Activated naive CD8-positive, alpha-beta T cell treated with anti-CD3 and anti-CD28 coated beads for 36 hours (primary cell): ENCODE measurements at places on chromosomes 7 and 10.

- H3K27ac ChIP-seq, result no peak overlapping the region
- H3K4me1 ChIP-seq, result no peaks in the 10 kb centered on the region
- no peak overlapping the region for H3K4me3 ChIP-seq
- H3K27me3 ChIP-seq, result peaks cover 17% of the 10 kb centered on the region
- DNase-seq, result peak; percentile 20
- no peaks in the 10 kb centered on the region for H3K36me3 ChIP-seq
Observed at GRCh38 chr10:113454341-113455061, 98.4 kb upstream of the HABP2 start.

- H3K27me3 ChIP-seq, result peaks cover 9% of the 10 kb centered on the region
- DNase-seq, result no peak
- H3K36me3 ChIP-seq, result no peaks in the 10 kb centered on the region
- no peaks in the 10 kb centered on the region for H3K4me1 ChIP-seq
Observed at GRCh38 chr10:80702143-80702542, 164.4 kb downstream of the SH2D4B start.

GRCh38 chr7:51304729-51305128, 11.9 kb downstream of the COBL start:
- H3K4me1 ChIP-seq, result no peaks in the 10 kb centered on the region
- no peaks in the 10 kb centered on the region for H3K27me3 ChIP-seq
- H3K36me3 ChIP-seq, result no peaks in the 10 kb centered on the region

- peaks cover 2% of the 10 kb centered on the region for H3K36me3 ChIP-seq
- H3K4me3 ChIP-seq, result no peak overlapping the region
- no peak for DNase-seq
Observed at GRCh38 chr7:148664324-148664723, 34.4 kb upstream of the CUL1 start.

DNA sequence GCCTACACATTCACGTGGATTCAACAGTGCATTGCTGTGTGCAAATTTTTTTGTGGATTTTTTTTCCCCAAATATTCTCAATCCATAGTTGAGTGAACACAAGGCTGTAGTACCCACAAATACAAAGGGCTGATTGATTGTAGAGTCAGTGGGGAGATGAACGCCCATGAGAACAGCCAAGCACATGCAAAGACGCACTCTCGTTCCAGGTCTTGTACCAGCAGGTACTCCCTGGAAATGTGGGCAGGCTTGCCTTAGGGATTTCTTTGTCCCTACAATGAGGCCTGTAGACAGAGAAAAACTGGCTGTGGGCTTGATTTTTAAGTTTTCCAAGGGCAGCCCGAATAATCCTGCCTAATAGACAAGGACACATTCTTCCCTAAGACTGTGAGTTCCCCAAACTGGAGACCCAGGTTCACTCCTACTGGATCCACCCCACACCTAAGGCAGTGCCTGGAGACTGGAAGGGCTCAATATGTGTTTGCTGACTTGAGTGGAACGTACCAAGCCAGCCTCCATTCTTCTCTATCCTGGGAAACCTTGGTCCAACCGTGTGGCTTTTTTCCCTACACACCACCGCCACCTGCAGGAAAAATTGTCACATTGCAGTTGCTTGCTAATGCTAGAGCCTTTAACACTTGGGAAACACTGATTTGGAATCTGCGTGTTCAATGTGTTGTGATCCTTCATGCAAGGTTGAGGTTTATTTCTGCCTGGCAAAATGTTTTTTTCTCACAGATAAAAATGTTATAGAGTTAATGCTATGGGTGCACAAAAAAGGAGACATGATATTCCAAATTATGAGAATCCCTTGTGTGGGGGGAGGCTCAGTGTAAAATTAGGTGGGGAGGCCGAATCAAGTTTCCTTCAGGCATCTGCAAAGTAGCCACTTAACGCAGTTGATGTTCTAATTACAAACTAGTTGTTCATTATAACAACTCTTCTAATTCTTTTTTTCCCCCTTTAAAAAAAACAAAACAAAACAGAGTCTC, 49.3 kb downstream of the PPP1R17 start:
- no peaks in the 10 kb centered on the region for H3K27me3 ChIP-seq
- H3K4me3 ChIP-seq, result no peak overlapping the region
- DNase-seq, result no peak
- no peaks in the 10 kb centered on the region for H3K36me3 ChIP-seq
- no peaks in the 10 kb centered on the region for H3K4me1 ChIP-seq

DNA sequence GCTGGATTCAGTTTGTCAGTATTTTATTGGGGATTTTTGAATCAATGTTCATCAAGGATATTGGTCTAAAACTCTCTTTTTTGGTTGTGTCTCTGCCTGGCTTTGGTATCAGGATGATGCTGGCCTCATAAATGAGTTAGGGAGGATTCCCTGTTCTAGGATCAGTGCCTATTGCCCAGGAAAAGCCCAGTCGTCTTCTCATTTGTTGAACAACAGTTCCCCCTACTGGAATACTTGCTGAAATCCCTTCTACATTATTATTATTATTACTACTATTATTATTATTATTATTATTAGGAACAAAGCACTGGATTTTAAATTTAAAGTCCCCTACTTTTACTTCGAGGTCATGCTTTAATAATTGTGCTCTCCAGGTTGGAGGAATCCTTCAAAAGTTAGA, 528.9 kb downstream of the MAGI2 start:
- no peaks in the 10 kb centered on the region for H3K4me1 ChIP-seq
- H3K27ac ChIP-seq, result no peak overlapping the region

DNA sequence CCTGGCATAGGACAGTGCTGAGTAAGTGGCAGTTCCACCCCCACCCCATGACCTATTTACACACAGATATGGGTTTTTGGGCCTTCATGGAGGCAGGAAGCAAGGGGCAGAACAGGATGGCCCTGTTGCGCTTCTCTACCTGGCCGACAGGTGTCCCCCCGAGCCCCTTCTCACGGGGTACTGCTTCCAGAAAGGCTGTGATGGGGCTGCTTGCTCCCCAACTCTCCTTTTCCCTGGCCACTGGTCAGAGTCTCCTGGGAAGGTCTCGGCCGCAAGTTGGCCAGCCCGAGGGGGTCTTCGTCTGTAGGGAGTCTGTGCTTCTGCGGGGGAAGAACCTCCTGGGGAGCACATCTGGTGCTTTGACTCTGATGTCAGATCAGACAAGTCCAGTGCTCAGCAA, 139.8 kb upstream of the TNS3 start:
- DNase-seq, result no peak
- no peak overlapping the region for H3K27ac ChIP-seq
- H3K27me3 ChIP-seq, result no peaks in the 10 kb centered on the region
- no peaks in the 10 kb centered on the region for H3K4me1 ChIP-seq
- H3K4me3 ChIP-seq, result no peak overlapping the region

DNA sequence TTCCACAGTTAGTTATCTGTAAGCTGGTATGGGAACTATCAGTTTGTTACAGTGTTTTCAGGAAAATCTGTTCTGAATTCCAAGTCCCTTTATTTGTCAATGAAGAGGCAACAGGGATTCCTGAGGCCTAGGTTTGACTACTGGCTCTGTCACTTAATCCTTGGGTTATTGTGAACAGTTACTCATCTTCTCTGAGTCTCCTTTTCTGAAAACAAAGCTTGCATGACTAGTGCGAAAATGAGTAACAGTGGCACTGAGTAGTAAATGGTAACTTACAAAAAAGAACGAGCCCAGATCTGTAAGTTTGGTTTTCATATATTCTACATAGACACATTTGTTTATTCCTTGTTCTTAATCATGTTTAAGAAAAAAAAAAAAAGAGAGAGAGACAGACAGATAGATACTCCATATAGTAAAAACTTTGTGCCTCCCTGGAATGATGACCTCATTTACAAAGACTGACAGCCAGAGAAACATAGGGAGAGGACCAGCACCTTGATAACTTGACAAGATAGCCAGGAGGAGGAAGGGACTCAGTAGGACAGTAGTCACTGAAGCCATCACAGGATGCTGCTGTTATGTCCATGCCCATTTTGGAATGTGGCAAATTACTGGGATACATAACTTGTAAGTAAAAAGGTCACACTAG, 1.9 kb downstream of the MRPS33 start:
- peak overlapping the region; percentile 97 for H3K4me3 ChIP-seq
- H3K27ac ChIP-seq, result peak overlapping the region; percentile 100
- DNase-seq, result no peak
- peaks cover 32% of the 10 kb centered on the region for H3K4me1 ChIP-seq
- H3K36me3 ChIP-seq, result peaks cover 18% of the 10 kb centered on the region

- no peak overlapping the region for H3K4me3 ChIP-seq
- peaks cover 7% of the 10 kb centered on the region for H3K27me3 ChIP-seq
- no peaks in the 10 kb centered on the region for H3K36me3 ChIP-seq
- no peak overlapping the region for H3K27ac ChIP-seq
- no peak for DNase-seq
- H3K4me1 ChIP-seq, result no peaks in the 10 kb centered on the region
Observed at GRCh38 chr10:98832196-98832595, 385.5 kb upstream of the HPS1 start.

- H3K27ac ChIP-seq, result peak overlapping the region; percentile 91
- H3K4me3 ChIP-seq, result peak overlapping the region; percentile 86
- peaks cover 18% of the 10 kb centered on the region for H3K36me3 ChIP-seq
- peak; percentile 62 for DNase-seq
- H3K4me1 ChIP-seq, result peaks cover 48% of the 10 kb centered on the region
Observed at GRCh38 chr10:74824900-74825370, 1.5 kb upstream of the KAT6B start.

GRCh38 chr10:99979066-99979685, 30.6 kb downstream of the DNMBP start:
- no peaks in the 10 kb centered on the region for H3K27me3 ChIP-seq
- peaks cover 10% of the 10 kb centered on the region for H3K4me1 ChIP-seq
- no peak overlapping the region for H3K4me3 ChIP-seq
- no peak for DNase-seq
- H3K36me3 ChIP-seq, result no peaks in the 10 kb centered on the region

DNA sequence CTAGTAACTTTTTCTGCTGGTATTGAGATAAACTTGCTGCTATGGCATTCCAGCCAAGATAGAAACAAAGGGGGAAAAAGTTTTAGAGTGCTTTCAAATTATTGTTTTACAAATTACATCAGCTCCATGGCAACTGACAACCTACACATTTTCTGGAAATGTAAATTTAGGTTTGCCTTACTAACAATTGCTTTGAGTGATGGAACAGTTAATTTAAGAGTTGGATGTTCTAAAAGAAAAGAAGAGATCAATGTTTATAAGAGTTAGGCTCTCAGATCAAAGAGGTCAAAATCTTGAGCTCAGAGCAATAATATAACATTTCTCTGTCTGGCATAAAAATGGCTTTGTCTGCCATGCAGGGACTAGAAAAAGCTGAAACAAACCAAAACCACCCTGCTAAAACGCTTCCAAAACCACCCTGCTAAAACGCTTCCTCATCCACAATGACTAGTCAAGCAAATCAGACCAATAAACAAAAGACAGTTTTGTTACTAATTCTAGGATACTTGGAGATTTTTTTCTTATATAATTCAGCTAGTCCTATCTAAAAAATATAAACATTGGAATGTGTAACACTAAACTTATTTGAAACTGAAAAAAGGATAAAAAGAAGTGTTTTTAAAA, 32.3 kb downstream of the ORC5 start:
- no peak for DNase-seq
- H3K4me3 ChIP-seq, result no peak overlapping the region
- no peak overlapping the region for H3K27ac ChIP-seq
- H3K4me1 ChIP-seq, result no peaks in the 10 kb centered on the region

DNA sequence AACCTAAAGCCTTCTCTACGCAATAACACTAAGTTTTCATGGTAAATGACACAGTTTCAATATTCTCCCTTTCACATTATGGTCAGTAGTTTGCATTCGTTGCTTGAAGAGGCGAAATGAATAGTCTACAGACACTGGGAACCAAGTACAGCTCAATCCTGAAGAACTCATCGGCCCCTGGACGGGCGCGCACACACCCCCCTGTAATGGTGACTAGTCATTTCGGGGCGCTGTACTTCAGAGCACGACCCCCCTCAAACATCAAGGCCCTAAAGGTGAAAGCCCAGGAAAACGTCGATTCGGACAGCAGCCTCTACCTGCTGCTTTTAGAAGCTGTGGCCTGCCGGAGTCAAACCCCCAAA, 1.0 kb downstream of the NT5C2 start:
- H3K4me3 ChIP-seq, result peak overlapping the region; percentile 99
- H3K36me3 ChIP-seq, result peaks cover 12% of the 10 kb centered on the region
- peaks cover 6% of the 10 kb centered on the region for H3K27me3 ChIP-seq
- H3K4me1 ChIP-seq, result peaks cover 35% of the 10 kb centered on the region
- peak overlapping the region; percentile 98 for H3K27ac ChIP-seq

DNA sequence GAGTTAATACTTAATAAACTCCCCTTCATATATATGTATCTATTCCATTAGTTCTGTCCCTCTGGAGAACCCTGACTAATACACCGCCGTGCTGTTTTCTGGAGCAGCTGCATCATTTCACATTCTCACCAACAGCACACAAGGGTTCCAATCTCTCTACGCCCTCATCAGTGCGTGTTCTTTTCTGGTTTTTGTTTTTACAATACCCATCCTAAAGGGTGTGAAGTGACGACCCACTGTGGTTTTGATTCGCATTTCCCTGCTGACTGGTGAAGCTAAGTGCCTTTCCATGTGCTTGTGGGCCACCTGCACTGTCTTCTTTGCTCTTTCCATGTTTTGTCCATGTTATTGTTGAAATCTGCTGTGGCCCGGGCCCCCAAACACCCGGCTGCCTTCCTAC, 11.0 kb upstream of the INSIG1 start:
- H3K4me3 ChIP-seq, result no peak overlapping the region
- DNase-seq, result no peak
- H3K27ac ChIP-seq, result no peak overlapping the region
- H3K27me3 ChIP-seq, result no peaks in the 10 kb centered on the region

GRCh38 chr7:23247046-23247602, 549 bp downstream of the GPNMB start:
- no peak overlapping the region for H3K27ac ChIP-seq
- no peaks in the 10 kb centered on the region for H3K36me3 ChIP-seq
- no peaks in the 10 kb centered on the region for H3K4me1 ChIP-seq
- no peak for DNase-seq
- peaks cover 82% of the 10 kb centered on the region for H3K27me3 ChIP-seq

GRCh38 chr7:121328508-121329190, at the start of gene WNT16:
TSS of gene WNT16 (plus strand) at chr7:121329000. CDS start at chr7:121329293, 293 bp downstream.
- H3K4me1 ChIP-seq, result peaks cover 16% of the 10 kb centered on the region
- H3K27ac ChIP-seq, result no peak within 1 kb of the TSS
- H3K36me3 ChIP-seq, result no peaks in the 10 kb centered on the region
- H3K27me3 ChIP-seq, result peaks cover 75% of the 10 kb centered on the region
- peak within 1 kb of the TSS; percentile 59 for H3K4me3 ChIP-seq

DNA sequence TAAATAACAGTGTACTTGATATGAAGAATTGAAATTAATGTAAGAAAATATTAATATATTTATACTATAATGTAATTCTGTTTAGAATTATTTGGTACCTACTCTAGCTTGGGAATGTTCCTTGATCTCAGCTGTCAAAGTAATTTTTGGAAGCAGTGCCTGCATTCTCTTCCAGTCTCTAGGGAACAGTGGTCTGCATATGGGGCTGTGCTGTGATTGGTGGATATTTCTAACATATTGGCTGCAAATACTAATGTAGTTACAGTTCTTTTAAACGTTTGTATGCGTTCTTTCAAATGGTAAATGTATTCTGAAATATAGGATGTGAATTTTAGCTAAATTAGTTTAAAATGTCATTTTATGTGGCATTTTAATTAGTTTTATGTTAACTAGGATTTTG, 87.2 kb downstream of the PHF14 start:
- DNase-seq, result no peak
- H3K27ac ChIP-seq, result no peak overlapping the region
- H3K27me3 ChIP-seq, result no peaks in the 10 kb centered on the region
- no peak overlapping the region for H3K4me3 ChIP-seq
- peaks cover 23% of the 10 kb centered on the region for H3K36me3 ChIP-seq
